Stromal cell of bone marrow (primary cell): ENCODE measurements at places on chromosomes 7 and 10.

DNA sequence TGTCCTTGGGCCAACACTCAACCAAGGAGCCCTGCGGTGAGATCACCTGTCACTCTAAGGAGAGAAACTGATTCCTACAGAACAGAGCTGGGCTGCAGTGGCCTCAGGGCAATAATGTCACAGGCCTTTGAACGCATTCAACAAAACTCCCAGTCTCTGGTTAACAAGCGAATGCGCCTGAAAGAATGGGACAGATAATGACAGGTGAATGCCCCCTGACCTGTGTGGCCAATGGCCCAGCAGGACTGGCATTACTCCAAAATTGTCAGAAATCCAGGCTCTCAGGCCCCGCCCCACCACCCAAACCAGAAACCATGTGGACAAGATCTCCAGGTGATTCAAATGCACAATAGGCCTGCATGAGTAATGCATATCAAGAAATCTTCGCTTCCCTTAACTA lies 277.7 kb upstream of the KLF6 start:
- no peak for DNase-seq

- DNase-seq, result no peak
Measured at GRCh38 chr10:68330852-68331454, 911 bp upstream of the HNRNPH3 start.

- no peak for DNase-seq
Measured at GRCh38 chr10:66353422-66353821, 572.4 kb upstream of the LRRTM3 start.

DNA sequence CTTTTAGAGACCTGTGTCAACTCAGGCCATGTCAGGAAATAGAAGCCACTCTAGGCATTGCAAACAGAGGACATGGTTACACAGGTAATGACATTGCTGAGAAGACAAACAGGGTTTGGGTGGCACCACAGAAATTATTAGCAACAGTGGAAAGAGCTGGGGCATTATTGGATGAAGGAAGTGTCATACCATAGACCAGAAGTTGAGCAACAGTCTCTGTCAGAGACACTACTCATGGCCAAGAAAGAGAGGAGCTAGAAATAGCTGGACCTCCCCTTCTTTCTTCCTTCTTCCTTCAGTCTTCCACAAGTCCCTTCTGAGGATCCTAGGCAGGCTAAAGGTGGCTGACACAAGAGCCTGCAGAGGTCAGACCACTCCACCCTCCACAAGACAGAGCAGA lies 4.2 kb upstream of the LIPA start:
- no peak for DNase-seq
